Stimulated activated CD4-positive, alpha-beta T cell treated with anti-CD3 and anti-CD28 coated beads, Interleukin-4, amount 100 ng/mL, for 24 hours (primary cell): ENCODE measurements at places on chromosomes 12 and 14.
A peak's percentile ranks its signal among the peaks of the same experiment; 100 is the strongest.

DNA sequence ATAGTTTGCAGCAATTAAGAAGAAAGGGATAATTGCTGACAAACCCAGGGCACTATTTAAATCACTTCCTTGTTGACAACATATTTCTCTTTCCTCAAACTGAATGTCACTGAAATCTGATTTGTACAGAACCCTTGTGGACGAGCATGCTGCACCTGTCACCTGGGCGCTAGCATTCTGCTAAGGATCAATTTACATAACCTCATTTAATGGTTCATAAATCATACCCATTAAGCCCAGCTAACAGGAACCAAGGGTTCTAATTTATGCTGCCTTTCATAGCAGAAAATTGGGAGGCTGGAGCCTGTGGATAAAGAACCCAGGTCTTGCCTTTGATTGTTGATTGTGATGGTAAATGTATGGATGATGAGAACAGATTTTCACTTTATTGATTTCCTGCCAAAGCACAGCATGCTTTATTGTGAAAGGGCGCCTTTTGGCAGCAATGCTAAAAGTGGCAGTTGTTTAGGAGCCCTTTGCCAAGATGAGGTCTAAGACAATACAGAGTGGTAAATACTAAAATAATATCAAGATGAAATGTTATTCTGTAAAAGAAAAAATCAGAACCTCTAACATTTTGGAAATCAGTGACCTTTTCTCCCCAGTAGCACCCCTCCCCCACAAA is 95.4 kb downstream of the NKX2-1 start:
- DNase-seq, result no peak

DNA sequence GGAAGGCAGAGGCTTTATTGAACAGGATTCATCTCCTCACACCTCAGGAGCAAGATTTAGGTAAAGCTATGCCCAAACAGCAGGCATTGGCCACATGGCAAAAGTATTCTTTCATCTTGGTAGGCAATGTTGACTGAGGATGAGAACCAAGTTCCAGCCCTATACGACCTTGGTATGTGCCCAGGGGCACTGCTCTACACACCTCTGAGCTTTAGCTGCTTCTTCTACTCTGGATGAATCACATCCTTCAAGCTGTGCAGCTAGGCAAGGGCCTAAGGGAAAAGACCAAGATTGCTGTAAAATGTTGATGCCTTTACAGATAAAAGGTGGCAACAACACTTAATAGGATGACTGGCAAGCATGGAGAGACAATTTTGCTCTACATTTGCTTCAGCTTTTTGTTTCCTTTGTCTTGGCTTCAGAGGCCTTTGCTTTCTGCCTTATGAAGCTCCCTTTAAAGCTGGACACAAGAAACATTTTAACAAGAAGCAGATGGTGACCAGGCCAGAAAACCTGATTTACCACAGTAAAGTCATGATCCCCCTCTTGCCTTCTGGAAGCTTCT is 183.3 kb upstream of the KITLG start:
- no peak for DNase-seq

DNA sequence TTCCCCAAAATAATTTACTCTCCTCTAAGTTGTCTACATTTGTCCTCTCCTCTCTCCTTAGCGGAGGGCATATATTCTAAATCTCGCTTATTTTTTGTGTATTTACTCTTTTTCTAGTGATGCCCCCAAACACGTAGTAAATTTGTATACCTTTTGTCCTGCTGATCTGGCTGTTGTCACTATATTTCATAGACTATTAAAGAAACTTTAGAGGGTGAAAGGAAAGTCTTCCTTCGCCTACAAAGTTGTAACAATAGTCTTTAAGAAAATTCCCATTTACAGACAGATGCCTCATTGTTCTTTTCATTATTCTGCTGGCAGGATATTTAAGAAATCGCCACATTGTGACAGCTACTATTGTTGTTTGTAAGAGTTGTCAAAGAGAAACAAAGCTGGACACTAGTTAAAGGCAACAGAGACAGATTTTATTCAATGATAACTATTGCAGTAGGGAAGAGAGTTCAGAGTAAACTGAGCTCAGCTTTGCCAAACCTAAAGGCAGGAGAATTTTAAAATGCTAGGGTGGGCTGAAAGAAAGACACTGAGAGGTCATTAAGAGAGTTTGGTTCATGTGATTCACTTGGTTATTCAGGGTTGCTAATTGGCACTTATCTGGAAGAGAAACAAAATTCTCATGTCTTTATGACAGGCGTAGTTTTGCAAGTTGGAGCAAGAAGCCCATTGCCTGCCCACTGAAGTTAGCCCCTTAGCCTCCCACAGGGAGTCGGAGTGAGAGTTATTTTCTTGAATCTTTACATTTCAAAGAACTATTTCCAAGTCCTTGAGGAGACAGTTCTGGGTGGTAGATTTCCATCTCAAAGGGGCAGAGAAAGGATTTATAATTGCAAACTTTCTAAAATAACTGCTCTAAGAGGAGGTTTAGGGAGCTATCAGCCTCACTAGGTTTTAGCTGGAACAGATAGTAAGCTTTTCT is 1272.5 kb upstream of the SEL1L start:
- DNase-seq, result no peak

- peak; percentile 74 for DNase-seq
These were observed 25.0 kb downstream of the SH2B3 start for GRCh38 chr12:111430433-111431353.

DNA sequence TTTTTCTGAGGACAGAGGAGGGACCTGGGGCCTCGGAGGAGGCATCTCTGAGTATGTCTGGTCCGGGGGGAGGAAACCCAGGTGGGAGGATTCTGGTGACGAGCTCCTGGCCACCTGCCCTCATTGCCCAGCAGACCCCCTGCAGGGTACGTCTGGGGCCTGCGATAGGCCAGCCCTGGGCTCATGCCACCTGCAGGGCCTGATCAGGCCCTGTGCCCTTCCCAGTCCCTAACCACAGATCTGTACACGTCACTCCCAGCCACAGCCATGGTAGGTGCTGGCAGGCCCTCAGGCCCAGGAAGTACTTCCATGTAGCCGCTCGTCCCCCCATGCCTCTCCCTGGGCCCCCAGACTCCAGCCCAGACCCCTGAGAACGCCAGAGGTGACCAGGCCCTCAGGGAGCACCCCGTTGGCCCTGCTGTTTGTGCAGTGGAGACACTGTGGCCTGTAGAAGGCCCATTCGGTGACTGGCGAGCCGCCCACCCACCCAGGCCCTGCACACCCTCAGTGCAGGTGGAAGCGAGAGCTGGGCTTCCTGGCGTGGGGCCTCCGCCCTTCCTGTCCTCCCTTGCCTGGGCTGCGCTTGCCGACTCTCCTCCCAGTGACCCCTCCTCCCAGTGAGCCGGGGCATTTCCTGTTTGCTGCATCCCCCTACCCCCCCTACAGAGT is 5.7 kb downstream of the INF2 start:
- peak; percentile 42 for DNase-seq
